ENCODE measurements at places on chromosomes 7 and 10.

- DNase-seq, result no peak
These were observed 11.7 kb downstream of the UCN3 start for GRCh38 chr10:5376450-5376849.

GRCh38 chr10:15169555-15170401 is 1.3 kb upstream of the NMT2 start:
- no peak for DNase-seq

DNA sequence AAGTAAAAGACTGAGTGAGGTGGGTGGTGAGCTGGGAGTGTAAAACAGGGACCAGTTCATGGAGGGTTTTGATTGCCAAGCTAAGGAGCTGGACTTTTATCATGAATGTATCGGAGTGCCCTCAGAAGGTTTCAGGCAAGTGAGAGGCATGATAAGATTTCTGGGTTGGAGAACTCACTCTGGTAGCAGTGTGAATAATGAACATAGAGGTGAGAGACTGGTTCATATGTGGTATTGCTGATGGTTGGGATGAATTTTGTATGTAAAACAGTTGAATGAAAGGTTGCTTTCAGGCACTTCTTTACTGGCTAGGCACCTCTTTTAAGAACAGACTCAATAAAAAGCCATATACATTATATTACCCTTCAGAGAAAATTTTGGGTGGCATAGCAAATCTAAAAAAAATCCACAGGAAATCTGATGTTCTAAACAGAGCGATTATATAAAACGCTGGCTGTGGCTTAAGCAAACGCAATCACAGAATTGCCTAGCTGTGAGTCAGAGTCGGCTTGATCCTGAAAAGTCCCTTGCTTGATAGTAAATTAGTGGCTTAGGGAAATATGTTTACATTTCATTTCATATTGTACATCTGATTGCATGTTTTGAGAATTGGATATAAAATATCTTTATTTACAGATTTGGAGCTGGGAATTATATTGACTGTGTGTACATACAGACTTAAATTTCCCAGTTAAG is 92.9 kb upstream of the HDAC9 start:
- DNase-seq, result no peak

DNA sequence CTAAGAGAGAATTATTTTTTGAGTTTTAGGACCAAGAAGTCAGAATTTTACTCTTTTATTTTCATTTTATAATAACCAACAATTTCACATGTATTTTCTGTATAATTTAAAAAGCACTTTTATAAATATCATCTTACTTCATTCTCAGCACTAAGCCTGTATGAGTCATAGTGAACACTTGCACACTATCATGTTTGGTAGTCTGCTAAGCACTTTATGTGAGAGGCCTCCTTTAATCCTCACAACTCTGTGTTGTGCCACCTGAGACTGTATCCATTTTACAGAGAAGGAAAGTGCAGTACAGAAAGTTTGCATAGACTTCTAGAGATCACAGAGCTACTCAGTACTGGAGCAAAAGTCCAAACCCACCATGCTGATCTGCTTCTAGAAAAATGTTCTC is 939.6 kb downstream of the NRG3 start:
- no peak for DNase-seq

GRCh38 chr10:84193846-84194423 is 402 bp upstream of the CDHR1 start:
- DNase-seq, result no peak

DNA sequence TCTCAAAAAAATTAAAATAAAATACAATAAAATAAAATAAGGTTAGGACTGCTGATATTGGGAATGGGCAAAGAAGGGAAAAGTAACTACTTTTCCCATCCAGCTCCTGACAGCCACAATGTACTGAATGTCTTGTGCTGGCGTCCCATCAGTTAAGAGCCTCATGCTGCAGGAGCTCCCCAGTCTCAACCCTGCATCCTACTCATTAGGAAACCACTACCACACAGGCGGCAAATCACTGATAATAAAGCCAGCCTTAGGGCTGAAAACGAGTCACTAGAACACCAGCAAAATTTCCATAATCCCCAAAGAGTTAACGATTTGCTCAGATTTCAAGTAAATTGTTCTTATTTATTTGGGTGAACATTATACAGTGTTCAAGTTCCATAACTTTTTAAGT is 4.3 kb downstream of the YWHAG start:
- DNase-seq, result no peak

DNA sequence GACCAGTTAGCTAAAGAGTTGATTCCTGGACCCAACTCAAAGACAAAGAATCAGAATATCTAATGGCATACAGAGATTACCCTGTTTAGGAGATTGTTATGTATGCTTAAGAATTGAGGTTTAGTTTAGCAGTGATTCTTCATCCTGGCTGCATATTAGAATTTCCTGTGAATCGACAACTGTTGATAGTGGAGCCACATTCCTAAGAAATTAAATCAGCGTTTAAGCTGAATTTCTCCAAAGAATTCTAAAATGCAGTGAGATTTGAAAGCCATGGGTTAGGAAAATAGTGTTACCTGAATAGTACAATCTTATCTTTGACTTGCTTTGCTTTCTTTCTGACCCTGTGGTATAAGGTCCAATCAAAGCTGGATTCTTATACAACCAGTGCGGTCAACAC is 16.4 kb upstream of the FERD3L start:
- DNase-seq, result no peak

DNA sequence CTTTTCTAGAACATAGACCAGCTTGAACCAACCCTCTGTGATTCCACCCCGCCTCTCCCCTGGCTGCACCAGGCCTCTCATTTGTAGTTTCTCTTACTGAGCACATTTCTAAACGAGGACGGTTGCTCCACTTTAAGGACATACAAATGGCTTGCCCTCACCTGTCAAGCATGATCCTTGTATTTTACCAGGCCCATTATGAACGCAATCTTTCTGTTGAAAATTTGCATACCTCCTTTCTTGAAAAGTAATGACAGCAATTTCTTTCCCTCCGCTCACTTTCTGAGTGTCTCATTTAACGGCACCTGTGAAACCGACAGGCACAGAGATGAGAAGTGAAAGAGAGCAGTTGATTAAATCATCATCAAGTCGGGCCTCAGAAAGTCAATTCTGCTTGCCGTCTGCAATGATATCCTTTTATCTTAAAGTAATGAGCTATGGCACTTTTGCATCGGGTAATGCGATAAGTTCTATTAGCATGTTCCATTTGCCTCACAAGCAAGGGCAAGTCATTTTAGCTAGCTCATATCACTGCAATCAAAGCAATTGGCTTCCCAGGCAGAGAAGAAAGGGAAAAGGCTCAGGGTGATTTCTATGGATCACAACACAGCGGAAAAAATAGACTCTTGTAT is 705.6 kb upstream of the GALNT17 start:
- no peak for DNase-seq

- DNase-seq, result no peak
These were observed 7.1 kb upstream of the BTBD16 start for GRCh38 chr10:122263971-122264370.

DNA sequence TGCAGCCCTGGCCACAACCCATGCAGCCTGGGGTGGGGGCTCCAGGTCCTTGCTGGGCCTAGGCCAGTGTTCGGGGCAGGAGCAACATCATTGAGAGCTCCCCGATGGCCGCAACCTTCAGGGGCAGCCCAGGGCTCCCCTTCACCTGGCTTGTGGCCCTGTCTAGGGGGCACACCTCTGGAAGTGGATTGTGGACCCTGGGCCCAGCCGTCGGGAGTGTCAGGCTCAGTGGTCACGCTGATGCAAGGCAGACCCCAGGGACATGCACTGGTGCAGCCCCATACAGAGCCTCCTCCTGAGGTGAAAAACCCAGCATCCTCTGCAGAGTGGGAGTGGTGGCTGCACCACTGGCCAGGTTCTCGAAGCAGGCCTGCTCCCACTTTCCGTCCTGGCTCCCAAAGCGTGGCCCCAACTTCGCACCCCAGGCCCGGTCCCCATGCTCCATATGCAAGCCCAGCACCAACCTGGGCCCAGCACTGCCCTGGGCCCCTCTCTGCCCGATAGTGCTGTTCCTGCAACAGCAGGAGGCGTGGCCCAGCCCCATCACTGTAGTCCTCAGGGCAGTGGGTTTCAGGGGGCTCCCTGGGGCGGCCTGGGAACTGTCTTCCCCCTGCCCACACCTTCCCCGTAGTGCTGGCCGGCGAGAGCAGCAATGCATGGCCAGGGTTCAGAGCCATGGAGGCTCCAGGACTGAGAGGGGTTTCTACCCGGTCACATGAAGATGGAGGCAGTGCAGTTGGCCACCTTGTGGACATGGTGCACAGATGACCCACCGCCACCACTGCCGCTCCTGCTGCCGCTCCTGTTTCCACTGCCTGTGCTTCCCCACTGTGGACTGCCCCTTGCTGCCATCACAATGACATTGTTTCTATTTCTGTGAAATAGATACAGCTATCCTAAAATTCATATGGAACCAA is 303.9 kb upstream of the NRG3 start:
- DNase-seq, result no peak

DNA sequence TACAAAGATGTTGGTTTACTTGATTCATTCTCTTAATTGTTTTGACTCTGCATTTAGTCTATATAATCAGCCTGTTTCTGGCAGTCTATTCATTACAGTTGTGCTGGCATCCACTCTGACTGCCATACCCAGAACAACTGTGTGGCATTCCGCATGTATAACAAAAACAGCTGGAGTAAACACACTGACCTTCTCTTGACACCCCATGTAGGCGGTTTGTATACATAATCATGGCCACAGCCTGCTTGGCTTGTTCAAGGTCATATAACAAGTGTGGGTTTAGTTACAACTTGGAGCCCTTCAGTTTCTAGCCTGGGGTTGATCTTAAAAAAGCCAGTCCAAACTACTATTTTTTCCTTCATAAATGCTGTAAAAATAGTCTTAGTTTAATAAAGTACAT is 70.9 kb downstream of the MBL2 start:
- no peak for DNase-seq

DNA sequence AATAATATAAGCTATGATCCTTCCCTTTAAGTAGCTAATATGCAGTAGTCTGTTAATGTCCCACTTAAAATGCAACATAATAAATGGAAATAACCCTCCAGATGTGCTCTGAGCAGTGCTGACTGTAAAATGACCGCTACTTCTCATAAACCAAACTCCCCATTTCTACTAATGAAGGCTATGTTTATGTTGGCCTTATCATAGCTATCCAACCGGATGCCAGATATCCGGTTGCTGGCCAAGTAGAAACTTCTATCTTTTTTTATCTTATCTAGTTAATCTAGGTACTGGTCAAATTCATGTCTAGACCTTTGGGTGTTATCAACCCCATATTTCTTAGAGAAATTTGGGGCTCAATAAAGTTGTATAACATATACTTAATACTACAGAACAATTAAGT is 56.6 kb downstream of the CHRM2 start:
- DNase-seq, result no peak

DNA sequence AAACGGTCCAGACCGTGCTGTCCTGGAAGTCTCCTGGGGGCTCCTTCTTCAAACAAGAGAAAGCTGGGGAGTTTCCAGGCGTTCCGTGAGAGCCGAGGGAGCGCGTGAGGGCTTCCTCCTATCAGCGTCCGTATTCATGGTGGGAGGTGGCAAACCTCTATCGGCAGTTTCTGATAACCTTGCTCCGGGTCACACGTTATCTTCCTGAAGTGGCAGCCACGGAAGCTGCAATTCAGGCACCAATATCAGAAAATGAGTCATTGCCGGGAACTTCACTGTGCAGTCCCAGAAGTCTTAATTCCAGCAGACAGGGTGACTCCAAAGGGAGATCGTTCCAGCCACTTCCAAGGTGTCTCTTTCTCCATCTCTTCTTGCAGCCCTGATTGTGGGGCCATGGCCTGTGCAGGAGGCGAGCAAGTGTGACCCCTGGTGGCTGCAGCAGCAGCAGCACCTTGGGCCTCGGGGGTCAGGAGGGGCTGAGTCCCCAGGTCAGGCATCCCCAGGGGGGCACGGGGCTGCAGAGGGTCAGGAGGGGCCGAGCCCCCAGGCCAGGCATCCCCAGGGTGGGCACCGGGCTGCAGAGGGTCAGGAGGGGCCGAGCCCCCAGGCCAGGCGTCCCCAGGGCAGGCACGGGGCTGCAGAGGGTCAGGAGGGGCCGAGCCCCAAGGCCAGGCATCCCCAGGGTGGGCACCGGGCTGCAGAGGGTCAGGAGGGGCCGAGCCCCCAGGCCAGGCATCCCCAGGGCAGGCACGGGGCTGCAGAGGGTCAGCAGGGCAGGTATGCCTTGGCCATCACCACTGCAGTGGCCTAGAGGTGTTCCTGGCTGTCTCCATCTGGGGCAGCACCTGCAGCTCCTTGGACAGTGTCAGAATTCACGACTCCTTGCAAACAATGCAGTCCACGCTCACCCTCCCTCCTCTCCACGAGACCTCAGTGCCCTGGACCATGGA is 538.7 kb downstream of the DNAJB6 start:
- no peak for DNase-seq

DNA sequence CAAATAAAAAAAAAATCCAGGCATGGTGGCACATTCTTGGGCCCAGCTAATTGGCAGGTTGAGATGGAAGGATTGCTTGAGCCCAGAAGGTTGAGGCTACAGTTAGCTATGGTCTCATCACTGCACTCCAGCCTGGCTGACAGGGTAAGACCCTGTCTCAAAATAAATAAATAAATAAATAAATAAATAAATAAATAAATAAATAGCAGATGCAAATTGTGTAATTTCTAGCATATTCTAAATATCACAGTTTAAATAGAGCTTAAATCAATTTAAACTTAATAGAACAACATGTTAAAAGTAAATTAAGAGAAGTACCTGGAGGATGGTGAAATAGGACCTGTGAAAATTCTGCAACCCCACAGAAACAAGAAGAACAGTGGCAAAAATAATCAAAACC is 290.5 kb downstream of the TFEC start:
- no peak for DNase-seq

- no peak for DNase-seq
These were observed 23.7 kb upstream of the C10orf105 start for GRCh38 chr10:71743089-71743838.

DNA sequence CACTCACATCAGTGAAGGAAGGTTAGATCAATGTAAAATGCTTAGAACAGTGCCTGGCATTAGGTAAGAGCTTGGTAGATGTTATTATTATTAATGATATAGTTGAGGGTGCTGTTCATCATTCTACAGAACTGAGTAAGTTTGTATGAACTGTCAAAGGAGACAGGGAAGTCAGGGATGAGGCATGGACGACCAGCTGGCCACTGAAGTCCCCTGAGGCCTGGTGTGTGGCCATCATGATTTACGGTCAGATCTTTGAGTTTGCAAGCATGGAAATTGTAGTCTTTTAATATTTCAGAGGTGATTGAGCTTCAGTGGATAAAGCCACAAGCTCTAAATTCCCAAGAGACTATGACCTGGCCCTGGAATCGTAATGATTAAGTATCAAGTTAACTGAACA is 6.9 kb downstream of the ARMC3 start:
- no peak for DNase-seq

DNA sequence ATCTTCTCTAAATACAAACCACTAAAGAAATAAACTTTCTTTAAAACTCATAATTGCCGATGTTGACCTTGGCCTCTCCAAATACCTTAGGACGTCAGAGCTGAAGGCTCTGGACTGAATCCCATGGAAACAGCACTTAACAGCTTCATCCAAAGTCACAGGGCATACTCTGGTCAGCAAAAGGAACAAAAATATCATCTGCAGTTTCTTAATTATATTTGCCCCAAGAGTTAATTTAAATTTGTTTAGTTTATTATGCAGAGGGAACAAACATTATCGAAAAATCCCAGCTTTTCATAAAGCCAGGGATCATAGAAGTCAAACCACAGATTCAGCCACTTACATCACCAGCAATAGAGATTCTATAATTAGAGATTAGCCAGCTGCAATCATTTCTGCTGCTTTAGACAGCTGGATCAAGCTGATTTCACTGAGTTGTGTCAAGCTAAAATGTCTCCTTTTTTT is 20.5 kb upstream of the FAM13C start:
- no peak for DNase-seq

Data from dorsolateral prefrontal cortex (tissue), 122 donors.